Stimulated activated CD8-positive, alpha-beta memory T cell treated with anti-CD3 and anti-CD28 coated beads, Interleukin-4, amount 100 ng/mL, for 4 hours (primary cell): ENCODE measurements at places on chromosomes 7 and 10.

DNA sequence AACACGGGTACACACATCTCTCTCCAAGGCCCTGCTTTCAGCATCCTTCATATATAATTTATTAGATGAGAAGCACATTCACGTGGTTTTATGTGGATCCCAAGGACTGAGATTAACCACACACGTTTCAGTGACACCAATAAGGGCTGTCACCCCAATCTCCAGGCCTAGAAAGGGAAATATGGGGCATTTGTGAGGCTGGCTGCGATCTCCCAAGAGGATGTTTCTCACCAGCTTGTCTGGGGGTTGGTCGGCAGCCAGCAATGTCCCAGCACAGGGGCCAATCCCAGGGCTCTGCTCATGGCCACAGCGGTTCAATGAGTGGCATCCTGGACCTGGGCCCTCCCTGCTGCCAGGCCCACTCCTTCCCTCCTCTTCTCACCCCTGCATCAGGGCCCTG, 115.5 kb downstream of the ITIH5 start:
- no peak for DNase-seq

DNA sequence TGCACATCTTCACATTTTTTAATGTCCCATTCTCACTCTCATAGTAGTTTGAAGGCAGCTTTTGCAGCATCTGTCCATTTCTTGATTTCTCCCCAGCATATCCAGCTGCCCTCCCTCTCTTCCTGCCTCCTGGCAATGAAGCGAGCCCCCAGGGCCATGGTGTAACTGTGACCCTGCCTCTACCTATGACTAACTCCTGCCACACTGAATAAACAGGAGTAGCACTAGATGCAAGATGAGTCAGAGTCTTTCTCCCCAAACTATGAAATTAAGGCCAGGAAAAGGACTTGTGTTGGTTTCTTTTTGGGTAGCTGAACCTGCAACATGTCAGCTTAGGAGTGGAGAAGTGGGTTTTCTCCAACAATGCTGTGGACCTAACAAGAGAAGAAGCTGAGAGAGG, 329.0 kb downstream of the RNLS start:
- no peak for DNase-seq

GRCh38 chr7:12861070-12861469, 173.6 kb downstream of the ARL4A start:
- DNase-seq, result no peak

DNA sequence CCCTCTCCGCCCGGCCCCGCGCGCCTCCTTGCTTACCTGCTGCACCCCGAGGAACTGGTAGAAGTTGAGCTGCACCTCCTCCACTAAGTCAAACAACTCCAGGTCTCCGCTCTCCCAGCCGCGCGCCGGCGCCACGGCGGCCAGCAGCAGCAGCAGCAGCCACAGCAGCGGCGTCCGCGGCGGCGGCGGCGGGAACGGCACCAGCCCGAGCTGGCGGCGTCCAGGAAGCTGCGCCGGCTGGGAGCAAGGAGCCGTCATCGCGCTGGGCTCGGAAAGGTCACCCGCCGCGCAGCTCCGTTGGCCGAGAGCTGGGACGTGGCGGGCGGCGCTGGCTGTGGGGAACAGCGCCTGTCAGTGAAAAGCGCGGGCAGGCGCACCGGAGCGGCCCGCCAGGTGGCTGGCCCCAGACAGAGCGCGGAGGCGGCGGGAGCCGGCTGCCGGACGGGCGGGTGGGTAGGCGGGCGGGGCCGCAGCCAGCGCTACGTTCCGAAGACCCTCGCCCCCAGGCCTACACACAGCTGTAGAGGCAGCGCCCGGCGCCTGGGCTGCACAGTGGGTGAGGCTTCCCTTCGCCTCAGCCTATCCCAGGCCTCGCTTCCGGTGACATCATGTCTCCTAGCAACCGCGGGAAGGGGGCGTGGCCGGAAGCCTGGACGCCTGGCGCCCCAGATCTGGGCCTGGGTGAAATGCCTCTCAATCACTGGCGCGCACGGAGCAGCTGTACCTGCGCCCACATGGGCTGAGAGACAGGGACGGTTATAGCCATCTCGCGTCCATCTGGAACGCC, at the start of gene DNAJC1:
Gene DNAJC1, minus strand, starts transcription at position 554 of the 787 bp plus-strand sequence. Its CDS starts 296 bp downstream, at position 258.
- DNase-seq, result peak; percentile 100

DNA sequence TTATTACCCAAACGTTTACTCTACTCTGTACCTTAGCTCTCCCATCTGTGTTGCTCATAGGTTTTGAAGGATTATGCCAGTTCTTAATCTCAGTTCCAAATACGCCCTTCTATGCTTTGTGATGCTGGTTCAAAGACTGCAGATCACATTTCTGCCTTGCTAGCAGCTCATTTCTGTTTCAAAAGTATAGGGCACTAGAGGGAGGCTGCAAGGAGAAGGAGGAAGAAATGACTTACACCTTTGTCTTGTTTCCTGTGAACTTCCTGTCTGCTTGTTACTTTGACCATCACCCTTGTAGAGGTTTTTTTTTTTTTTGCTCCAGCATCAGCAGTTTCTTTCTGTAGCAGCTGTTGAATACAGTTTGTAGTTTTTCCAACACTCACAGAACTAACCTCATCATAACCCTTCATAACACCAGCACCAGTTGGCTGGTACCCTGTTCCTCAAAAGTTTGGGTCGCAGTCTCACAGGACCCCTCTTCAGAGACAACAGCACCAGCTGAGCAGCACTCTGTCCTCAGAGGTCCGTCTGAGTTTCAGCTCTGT, 16.5 kb downstream of the SLK start:
- DNase-seq, result no peak

DNA sequence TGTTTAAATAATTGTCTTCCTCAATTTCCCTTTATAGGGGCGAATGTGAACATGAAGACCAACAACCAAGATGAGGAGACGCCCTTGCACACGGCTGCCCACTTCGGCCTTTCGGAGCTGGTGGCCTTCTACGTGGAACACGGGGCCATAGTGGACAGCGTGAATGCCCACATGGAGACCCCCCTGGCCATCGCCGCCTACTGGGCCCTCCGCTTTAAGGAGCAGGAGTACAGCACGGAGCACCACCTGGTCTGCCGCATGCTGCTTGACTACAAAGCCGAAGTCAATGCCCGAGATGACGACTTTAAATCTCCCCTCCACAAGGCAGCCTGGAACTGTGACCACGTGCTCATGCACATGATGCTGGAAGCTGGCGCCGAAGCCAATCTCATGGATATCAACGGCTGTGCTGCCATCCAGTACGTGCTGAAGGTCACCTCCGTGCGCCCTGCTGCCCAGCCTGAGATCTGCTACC, 42.1 kb downstream of the ASB4 start:
- DNase-seq, result no peak

GRCh38 chr10:45052700-45053099, 52.0 kb downstream of the ZNF22 start:
- DNase-seq, result no peak

DNA sequence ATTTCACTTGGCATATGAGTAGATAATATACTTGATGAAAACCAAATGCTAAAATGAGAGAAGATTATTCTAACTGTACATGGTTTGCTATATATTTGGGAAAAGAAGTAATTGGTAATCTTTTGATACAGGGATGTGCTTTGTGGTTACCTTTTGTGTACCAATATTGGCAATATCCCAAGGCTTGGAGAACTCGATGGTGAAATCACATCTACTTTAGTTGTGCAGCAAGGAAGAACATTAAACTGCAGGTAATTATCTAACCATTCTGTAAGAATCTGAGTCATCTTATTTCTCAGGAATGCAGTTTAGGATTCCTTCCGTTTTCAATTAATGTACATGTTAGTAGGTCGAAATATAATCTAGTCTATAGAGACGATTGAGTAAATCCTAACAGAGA, 64.1 kb downstream of the SRI start:
- DNase-seq, result no peak

DNA sequence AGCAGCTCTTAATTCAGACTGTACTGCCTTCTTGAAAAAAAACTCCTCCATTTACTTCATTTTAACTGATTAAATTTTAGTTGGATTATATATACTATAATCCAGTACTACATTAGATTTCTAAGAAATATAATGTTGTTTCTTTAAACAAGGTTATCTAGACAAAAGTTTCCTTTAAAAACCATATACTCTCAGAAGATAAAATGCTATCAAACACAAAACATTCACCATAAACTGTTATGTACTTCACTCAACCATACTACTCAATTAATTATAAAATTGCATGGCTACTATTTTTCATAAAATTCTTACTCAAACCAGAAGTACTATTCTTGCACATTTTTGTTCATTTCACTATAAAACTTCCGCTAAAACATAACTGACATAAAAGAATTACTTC, 12.7 kb downstream of the GPR22 start:
- DNase-seq, result no peak

DNA sequence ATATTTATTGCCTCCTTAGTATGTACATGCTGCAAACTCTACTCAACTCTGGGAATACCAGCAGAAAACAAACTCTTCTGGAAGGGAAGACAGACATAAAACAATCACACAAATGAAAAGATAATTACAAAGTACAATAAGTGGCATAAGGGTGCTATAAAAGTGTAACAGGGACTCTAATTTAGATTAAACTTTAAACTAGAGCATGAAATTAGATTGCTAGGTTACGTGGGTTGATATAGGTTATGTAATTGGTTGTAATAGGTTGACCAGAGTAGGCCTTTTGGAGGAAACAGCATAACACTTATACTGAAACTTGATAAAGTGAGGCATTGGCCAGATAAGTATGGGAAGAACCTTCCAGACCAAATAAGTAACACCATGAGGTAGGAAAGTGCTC, 26.2 kb upstream of the DKK1 start:
- DNase-seq, result no peak

DNA sequence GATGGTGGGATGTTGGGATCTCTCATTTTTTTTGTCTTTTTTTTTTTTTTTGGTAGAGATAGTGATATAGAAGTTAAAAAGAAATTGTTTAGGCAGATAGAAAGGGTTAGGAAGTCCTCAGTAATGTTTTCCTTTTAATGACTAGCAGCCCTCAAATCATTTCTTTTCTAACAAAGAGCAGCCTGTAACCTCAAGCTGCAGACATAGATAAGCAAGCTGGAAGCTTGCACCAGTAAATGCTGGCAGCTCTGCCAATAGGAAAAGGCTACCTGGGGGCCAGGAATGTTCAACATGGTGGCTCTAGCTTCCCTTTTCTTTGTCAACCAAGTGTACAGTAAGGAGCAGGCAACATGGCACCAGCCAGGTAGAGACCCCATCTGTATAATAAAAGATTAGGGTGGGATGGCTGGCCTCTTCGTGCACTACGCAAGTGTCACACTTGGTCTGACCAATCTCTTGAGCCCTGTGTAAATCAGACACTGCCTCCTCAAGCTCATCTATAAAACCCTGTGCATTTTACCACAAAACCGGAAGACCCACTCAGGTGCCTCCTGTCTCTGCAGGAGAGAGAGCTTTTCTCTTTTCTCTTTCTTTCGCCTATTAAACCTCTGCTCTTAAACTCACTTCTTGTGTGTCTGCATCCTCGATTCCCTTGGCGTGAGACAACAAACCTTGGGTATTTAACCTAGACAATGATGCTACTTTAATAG, 212.9 kb downstream of the SNX10 start:
- no peak for DNase-seq

DNA sequence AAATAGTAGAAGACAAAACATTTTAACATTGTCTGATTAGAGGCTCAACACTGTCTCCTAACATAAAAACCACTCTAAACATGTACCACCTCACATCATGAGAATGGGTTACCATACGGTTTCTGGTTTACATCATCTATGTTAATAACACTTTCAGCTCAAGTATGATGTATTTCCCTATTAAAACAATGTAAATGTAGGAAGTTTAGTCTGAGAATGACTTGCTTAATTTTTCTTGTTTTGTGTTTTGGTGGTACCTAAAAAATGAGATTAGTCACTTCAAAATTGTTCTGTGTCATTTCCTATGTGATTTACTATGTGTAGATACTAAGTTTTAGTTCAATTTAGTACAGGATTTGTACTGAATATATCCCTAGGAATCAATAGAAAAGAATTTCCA, 195.8 kb upstream of the SEMA3C start:
- no peak for DNase-seq

- DNase-seq, result no peak
Measured at GRCh38 chr10:7288060-7288690, 122.7 kb downstream of the SFMBT2 start.

DNA sequence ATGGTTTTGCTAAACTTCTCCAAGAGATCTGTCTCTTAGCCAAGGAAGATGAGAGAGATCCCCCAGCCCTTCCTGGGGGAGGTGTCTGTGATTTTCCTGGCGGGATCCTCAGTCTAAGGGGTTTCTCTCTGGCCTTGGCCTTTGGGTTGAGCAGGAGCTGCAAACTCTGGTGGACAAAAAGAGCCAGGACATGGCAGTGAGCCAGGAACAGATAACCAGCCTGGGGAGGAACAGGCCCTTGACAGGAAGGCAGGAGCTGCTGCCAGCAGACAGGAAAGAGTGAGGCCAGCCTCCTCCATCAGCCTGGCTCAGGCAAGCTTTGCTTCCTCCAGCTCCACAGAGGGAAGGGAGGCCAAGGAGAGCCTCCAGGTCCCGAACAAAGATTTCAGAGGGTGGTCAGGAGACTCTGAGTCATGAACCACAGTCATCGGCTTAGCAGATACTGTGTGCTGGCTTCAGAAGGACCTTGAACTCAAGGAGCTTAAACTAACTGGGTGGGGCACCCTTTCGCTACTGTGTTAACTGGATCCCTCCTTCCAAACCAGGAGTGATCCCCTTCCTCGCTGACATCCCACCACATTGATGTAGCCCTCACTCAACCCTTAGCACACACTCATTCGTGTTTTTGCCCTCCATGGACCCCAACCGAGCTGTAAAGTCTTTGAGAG, 34.7 kb downstream of the DDIT4 start:
- DNase-seq, result no peak

DNA sequence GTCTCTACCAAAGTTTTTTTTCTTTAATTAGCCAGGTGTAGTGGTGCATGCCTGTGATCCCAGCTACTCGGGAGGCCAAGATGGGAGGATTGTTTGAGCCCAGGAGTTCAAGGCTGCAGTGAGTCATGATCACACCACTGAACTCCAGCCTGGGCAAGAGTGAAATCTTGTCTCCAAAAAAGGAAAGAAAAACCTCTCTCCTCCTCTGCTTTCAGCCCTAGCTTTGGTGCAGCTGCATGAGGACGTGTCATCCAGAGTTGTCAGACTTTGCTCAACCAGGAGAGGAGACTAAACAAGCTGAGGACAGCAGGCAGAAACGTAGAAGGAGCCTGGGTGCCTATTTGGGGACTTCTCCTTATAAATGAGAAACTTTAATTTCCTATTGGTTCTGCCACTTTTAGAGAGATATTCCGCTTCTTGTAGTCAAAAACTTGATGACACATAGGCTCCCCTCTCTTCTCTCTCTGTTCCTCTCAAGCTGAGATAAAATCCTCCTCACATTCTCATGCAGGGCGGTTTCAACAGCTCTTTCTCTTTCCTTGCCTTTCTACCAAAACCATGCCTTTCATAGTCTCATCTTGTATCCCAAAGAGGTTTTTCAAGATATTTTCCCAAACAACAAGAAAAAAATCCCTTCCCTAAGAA, 205.4 kb downstream of the ARHGAP12 start:
- no peak for DNase-seq
